ENCODE measurements at places on chromosomes 3 and 15. TPM values are rescaled to one million over a fixed set of nuclear protein-coding genes. Genes with fewer than 3 reads are reported as not detected.

DNA sequence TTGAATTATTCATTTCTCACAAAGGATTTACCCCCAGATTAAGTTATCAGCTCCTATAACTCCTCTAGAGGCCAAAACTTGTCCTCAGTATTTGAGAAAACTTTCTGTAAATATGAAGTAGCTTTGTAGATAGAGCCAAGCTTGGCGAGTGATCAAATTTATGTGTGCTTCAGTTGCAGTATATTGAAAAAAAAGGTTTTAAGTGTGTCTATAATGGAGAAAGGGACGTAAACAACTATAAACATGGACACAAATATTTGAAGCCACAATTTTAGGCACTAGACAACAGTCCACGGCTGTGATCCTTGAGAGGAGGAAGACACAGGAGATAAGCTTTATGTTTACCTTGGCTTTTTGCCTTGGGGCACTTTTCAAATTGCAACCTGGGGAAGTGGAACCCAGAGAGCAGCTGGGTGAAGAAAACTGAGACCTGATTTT is 118.7 kb downstream of the THRB start:
- no peak for DNase-seq

DNA sequence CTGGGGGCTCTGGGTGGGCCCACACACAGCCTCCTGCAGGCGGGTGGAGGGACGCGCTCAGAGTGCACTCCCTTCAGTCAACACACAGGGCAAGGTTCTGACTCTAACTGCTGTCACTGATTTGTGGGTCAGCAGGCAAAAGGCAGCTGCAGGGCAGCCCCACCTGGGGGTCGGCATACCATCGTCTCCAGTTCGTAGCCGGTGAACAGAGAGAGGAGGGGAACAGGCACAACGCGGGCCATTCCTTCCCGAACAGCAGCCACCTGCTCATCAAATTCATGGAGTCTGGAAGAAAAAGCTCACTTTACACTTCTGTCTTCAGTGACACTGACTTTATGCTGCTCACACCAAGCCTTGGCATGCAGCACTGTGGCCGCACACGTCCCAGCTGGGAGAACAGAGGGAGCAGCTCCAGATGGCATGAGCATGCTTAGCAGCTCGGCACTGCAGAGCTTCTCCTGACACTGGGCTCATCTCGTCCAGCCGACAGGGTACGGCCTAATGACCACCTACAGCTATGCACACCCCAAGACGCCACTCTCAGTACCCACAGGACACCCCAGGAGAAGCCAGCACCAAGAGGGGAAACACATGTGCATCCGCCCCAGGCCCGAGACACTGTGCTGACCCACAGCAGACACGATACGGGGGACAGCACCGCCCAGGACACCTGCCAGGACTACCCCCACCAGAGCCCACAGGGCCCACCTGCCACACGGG is 14.4 kb upstream of the OCA2 start:
- DNase-seq = no peak

- DNase-seq = no peak
These were observed 55.1 kb downstream of the CD47 start for GRCh38 chr3:108035751-108036150.

GRCh38 chr15:25990220-25990619 is 127.1 kb upstream of the ATP10A start:
- no peak for DNase-seq

- no peak for DNase-seq
These were observed 190.1 kb downstream of the ZNF621 start for GRCh38 chr3:40714771-40715345.

DNA sequence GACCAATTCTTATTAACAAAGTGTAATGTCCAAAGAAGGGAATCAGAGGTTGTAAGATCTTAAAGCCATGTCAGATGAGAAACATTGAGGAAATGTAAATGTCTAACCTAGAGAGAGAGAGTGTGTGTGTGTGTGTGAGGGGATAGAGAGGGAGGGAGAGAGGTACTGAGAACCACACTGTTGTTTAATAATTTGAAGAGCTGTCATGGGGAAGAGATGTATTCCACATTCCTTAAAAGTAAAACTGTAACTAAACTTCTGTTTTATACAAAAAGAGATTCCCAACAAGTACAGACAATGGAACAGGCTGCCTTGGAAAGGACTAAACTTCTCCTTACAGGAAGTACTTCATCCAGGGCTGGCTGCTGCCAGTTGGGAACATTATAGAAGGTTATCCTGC is 68.9 kb upstream of the BOC start:
- no peak for DNase-seq

DNA sequence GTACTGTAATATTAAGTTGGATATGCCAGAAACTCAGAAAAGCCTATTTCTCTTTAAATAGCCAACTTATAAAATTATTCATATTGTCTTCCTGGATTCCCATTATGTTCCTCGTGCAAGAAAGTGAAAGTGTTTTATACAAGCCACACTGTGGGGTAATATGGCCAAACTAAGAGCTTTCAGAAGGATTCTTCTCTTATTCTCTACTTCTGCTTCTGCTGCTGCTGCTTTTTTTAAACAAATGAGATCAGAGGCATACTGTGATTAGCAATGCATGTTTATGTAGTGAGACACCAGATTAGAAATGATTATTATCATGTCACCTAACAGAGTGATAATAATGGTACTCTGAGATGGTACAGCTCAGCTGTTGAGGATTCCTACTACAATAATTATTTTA is 1026.5 kb upstream of the CFAP20DC start:
- no peak for DNase-seq

DNA sequence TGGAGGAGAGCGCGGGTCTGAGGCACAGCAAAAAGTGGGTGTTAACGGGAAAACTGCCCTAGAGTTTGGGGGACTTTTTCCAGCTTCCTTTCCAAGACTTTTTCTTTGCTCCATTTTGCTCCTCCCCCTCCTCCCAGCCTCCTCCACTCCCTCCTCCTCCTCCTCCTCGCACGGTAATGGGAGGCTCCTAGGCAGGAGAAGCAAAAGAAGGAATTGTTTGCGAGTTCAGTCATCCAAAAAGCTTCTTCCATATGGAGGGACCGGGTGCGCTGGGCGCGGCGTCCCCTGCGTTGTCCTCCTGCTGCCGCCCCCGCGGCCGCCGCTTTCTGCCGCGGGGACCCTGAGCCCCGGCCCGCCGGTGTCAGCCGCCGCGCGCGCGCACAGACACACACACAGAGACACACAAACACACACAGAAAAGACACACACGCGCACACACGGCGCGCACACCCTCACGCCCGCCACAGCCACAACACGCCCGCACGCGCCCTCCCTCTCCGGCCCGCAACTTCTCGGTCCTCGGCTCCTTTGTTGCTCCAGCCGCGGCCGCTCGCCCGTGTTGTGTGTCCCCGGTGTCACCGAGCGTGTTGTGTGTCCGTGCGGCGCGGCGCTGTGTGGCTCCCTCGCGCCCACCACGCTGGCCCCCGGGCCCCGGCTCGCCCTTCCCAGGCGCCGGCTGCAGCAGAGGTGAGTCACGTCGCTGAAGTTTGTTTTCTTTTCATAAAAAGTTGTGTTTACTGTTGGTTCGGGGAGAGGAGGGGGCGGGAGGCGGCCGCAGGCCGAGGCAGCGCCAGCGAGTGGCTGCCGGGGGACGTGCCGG is at the start of gene BOC:
BOC (plus strand) TSS at position 228 of the 820 bp plus-strand sequence. CDS start 38,246 bp downstream, outside the sequence.
- DNase-seq = no peak

RYK gene
- 57.6 TPM for total RNA-seq

HGD gene
- total RNA-seq = 0.88 TPM

C2CD4A gene
- 0.75 TPM for total RNA-seq

All from kidney epithelial cell (primary cell).